EH (cell line): ENCODE measurements at places on chromosomes 2 and 18.

DNA sequence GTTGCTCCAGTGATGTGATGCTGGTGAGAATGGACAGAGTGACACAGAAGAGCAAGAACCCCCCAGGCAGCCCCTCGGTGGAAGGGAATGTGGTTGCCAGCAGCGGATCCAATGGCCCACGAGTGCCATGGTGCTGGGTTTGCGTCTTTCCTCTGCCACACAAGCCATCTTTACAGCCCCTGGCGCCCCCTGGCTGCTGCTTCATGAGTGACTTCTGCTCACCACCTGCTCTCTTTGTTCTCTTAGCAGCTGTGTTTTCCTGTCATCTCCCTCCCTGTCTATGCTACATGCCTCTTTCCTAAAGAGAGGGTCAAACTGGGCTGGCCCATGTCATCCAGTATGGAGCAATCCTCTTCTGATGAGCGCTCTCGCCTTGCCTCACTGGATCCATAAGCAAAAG, 300.0 kb upstream of the SMIM21 start:
- peak; percentile 51 for DNase-seq

DNA sequence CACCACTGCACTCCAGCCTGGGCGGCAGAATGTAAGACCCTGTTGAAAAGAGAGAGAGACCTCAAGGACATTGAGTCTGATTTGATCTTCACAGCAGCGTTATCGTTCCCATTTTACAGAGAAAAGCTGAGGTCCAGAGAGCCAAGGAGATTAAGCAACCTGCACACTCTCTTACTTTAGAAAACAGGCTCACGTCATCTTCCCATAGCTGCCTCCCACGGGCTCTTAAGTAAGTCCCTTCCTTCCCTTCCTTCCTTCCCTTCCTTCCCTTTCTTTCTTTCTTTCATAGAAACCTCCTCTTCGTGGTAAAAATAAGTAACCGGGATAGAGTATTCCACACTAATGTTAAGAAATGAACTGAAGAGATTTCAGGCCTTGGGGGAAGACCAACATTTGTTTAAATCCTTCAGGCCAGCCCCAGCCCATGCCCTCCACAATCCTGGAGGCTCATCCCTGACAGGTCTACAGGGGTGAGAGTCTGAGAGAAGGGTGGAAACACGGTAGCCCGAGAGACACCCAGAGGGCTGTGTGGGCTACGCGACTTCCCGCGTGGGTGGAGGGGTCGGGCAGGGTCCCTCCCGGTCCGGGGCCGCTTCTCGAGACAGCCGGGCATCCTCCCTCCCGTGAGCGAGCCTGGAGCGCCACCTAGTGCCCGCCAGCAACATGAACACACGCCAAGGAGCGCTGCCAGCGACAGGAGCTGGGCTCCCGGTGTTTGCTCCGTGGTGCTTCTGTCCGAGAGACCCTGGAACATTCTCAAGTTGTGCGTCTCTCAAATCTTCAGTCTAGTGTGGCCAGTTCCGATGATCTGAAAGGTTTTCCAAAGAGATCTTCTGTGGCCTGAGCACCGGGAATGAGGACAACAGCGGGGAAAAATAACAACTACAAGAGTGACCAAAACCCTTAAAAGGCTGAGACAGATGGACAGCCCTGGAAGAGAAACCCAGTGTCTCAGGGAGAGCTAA, 160.3 kb downstream of the INO80D start:
- DNase-seq, result peak; percentile 66

DNA sequence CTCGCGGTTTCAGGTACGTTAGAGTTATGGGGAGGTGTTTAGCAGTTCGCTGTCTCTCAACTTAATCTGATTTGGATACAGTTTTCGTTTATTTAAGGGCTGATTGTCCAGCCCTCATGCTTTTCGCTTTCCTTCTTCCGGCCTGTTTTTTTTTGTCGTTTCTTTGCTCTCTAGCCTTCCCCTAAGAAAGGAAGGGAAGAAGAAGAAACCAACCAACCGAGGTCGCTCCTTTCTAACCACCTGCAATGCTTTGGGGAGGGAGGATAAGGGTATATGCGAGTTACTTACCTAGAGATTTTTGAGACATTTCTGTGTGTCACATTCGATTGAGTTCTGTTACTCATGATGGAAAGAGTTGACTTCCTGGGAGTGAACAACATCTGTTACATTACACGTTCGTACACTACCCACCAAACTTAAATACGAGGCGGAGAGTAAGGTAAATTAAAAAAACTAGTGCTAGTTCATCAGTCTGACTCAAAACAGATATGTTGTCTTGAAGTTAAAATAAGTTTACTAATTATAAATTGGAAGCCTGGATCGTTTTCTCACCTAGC, 918 bp downstream of the EIF5B start:
- peak; percentile 34 for DNase-seq

DNA sequence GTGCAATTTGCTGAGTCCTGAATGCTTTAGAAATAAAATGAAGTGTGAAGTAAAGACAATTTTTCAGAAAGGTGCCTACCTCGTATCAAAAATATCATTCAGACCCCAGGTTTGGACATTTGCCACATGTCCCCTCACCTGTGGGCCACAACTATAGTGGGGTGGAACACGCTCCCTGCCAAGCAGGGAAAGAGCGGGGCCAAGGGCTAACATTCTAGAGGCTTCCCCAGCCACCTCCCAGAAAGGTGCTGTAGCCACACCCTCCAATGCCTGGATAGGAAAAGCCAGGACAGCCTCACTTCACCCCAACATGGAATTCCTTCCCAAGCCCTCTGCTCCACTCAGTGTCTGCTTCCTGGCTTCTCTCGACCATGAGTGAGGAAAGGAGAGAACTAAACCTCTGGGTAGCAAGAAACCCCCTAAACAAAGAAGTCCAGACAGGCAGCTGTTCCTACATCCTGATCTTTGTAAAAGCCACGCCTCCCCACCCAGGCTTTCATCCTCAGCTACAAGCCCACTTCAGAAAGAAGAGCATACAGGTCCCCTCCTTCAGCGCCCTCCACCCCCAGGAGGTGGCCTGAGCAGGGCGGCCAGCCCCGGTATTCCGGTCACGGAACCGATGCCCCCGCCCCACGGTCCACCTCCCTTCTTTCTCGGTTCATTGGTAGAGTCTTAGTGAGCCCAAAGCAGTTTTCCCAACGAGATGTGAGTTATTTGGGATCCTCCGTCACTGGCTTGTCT, 2.1 kb downstream of the COL6A3 start:
- DNase-seq, result peak; percentile 72

- DNase-seq, result no peak
These were observed 1116.9 kb upstream of the CNTNAP5 start for GRCh38 chr2:122908159-122908558.

GRCh38 chr2:150520033-150520432, 32.6 kb upstream of the RND3 start:
- DNase-seq, result no peak

DNA sequence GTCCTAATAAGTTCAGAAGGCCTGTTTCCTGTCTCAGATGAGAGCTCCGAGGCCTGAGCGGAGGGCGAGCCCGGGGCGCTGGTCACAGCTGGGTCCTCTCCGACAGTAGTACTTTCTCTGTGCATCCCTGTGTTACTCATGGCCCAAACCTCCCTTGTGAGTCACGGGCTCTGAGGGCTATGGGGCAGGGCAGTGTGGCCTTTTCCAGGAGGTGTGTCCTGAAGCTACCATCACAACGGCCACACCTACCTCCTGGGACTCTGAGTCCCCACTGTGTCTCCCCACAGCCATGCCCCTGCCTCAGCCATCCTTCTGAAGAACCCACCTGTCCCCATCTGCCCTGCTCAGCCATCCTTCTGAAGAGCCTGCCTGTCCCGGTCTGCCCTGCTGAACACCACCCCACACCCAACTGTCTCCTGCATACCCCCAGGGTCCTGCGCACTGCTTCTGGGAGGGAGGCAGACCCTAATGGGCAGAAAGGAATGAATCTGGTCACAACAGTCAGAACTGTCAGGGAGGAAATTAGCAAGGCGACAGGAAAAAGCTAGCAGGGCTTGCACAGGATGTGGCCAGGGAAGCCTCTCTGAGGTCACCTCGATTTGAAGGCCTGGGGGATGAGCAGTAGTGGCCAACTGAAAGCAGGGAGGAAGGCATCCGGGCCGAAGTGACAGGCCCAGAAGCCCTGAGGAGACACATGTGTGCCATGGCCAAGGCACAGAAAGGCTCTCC, 145.4 kb upstream of the RIOK3 start:
- DNase-seq, result peak; percentile 95

GRCh38 chr2:242004223-242004901, 134.8 kb downstream of the RTP5 start:
- no peak for DNase-seq

DNA sequence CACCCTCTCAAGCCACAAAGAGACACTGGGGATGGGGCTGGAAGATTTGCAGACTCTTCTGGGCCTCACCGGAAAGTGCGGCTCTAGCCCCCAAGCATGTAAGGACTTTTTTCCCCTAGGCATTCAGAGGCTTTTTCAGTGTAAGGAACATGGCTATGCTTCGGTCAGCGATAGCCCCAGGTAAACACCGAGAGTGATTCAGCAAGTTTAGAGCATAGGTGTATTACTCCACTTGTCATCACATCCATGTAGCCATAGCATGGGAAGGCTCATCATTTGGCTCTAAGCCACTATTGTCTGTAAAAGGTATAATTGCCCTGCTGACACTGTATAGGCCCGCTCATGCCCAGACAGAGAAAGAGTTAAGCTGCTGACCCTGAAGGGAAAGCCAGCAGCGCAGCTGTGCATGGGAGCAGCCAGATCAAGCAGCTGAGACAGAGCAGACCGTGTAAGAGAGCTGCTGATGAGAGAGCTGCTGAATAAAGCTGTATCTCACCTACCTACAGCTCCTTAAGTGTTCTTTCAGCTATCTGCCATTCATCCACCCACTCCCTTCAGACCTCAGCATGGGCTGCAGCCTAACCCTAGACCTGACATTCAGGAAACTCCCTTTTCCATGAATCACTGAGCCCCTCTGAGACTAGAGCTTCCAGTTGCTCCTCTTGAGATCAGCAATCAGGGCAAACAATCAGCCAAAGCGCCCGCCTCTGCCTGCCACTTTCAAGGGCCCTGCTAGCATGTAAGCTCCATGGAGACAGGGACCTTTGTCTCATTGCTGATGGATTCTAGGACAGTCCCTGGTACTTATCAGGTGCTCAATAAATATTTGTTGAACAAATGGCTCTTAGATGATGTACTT, 25.5 kb downstream of the LGALSL start:
- DNase-seq, result no peak
